ENCODE measurements at places on chromosomes 13 and 19.

- DNase-seq, result no peak
Measured at GRCh38 chr13:103788061-103788652, 721.9 kb upstream of the SLC10A2 start.

DNA sequence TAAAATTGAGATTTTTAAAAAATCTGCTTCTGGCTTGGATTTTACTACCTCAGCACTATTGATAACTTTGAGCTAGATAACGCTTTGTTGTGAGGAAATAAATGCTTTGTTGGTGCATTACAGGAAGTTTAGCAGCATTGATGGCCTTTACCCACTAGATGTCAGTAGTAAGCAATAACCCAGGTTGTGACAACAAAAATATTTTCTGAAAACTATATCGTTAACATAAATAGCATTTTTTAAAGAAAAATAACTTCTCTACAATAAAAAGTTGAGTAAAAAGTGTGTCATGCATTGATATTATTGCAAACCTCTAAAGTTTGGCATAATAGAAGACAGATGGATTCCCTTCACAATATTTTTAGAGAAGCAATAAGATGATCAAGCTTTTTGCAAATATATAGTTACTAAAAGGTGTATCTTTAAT lies 1246.5 kb downstream of the UQCRFS1 start:
- no peak for DNase-seq

DNA sequence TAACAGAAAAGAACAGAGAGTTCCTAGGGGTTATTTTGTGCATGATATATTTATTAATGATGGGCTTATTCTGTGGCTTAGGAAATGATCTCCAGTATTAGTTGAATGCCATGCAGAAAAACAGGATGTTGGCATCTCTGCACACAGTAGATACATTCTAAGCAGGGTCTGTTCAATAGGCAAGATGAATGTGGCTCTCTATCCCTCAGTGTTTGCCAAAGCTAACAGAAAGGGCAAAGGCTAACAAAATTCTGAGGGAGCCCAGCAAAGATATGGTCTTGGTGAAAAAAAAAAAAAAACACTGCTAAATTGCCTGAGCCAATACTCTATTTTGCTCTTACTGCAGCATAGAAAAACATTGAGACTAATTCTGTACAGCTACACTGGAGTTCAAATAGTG lies 1095.8 kb downstream of the UQCRFS1 start:
- no peak for DNase-seq

GRCh38 chr13:18714889-18715288 lies 466.7 kb downstream of the TUBA3C start:
- DNase-seq, result no peak

DNA sequence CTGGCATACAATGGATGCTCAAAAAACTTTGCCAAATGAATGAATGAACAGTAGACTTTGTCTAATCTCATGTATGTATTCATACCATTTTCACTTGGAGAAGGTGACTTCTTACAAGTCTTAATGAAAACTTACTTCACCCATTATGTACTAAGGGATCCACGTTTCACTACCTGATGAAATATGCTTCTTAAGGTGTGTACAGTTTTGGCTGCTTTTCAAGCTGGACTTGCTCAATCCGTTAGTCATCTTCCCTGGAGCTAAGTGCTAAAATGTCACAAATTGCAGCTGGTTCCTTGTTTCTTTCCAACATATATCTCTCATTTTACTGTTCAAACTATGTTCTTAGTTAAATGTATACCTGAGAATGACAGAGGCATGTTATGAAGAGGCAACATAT lies 4.2 kb upstream of the CCNA1 start:
- no peak for DNase-seq

DNA sequence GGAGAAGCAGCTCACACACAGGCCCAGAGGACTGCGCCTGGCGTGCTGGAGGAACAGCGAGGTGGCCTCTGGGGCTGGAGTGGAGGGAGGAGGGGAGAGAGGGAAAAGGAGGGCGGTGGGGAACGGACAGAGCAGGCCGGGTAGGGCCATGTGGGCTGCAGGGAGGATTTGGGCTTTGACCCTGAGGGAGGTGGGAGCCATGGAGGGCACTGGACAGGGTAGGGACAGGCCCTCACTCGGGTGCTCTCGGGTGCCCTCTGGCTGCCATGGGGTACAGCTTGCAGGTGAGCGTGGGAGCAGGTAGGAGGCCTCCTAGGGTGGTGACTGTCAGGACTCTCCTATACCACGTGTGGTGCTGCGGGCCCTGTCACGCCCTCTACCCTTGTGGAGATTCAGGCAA lies 22.8 kb downstream of the PLIN4 start:
- no peak for DNase-seq

DNA sequence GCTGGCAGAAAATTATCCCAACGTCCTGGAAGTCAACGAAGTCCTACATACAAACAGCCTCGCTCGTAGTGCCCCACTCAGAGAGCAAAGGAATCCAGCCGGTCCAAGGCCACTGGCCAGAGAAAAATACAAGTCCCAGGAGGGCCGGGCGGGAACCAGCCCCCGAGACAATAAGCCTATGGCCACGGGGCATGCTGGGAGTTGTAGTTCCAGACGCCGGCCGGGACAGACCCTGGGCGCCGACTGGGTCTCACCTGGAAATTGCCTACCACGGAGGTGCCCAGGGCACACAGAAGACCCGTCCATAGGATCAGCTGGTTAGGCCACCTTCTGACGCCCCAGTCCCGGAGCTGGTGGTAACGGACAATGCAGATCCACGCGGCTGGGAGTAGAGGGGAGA lies 5.4 kb downstream of the TMEM150B start:
- no peak for DNase-seq

- no peak for DNase-seq
Measured at GRCh38 chr13:76955193-76955592, 6.9 kb downstream of the ACOD1 start.

DNA sequence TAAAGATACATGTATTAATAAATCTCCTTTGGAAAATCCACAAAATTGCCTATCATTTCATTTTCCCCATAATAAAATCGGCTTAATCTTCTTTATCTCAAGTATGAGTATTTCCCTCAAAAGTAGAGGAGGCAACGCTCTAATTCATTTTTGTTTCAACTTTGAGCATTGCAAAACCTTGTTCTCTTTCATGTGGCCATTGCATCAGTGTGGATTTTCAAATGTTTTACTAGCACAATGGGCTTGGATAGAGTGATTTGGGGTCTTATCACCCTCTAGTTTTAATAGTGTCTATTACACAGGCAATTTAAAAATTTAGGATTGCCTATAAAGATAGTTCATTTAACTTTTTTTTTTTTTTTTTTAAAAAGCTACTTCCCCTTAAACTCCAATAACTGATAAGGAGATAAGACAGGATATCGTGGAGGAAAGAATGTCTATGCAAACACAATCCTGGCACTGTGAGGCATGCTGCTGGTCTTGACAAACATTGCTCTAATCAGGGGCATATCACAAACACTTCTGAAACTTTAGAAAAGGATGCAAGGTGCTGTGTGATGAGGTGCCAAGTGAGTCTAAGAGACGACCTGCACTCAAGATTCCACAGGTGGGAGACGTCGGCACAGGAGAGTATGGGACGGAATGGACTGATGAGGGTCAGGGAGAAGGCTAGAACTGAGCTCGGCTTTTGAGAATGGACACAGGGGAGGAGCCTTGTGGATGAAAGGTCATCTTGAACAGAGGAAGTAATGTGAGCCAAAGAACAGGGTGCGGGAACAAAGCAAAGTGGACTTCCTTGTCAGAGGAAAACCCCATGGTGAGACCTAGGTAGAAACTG lies 199.7 kb downstream of the IRS2 start:
- no peak for DNase-seq

GRCh38 chr19:55552620-55553019 lies 7.3 kb upstream of the SBK3 start:
- no peak for DNase-seq

GRCh38 chr19:49701271-49701786 lies 10.4 kb downstream of the CPT1C start:
- no peak for DNase-seq

GRCh38 chr19:46035986-46036743 lies 4.6 kb downstream of the IGFL4 start:
- no peak for DNase-seq

GRCh38 chr13:83881917-83882605 lies at the start of gene SLITRK1:
SLITRK1 (minus strand) TSS chr13:83882474; CDS start chr13:83881507, 967 bp downstream.
- DNase-seq, result peak; percentile 46

DNA sequence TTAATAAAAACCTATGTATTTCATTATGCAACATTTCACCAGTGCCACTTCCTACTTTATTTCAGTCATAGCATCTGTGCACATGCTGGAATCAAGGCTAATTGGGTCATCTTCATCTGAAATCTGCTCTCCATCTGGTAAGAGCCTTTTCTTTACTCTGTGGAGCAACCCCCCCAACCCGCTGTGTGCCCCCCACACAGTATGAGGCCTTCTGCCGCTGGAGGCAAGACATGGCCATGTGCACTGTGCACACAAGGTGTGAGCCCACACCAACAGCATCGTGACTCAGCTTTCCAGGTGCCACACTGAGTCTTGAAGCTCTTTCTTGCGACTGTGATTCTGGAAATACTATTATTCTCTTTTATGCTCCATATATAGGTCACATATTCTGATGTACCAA lies 471.0 kb downstream of the TBC1D4 start:
- DNase-seq, result no peak

DNA sequence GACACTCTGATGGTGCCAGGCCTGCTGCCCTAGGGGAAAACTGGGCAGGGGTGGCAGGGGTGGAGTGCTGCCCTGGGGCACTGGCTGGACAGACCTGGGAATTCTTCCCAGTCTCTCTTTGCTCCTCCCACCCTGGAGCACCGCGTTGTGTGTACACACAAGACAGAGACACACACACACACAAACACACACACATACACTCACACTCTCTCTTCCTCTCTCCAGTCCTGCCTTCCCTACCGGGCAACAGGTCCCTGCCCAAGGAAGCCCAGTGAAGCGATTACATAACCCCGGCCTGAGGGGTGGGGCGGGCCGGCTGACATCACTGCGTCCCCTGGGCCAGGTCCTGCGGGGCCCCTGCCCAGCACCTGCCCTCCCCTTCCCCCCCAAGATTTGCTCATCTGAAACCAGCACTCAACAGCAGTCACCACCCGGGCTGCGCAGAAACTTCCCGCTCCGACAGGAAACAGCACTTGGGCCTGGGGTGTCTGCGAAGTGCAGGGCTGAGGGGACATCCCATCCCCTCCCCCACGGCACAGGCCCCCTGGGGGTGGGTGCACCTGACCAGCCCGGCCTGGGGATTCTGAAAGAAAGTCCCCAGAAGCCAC lies 1.2 kb downstream of the MKNK2 start:
- DNase-seq, result peak; percentile 22

DNA sequence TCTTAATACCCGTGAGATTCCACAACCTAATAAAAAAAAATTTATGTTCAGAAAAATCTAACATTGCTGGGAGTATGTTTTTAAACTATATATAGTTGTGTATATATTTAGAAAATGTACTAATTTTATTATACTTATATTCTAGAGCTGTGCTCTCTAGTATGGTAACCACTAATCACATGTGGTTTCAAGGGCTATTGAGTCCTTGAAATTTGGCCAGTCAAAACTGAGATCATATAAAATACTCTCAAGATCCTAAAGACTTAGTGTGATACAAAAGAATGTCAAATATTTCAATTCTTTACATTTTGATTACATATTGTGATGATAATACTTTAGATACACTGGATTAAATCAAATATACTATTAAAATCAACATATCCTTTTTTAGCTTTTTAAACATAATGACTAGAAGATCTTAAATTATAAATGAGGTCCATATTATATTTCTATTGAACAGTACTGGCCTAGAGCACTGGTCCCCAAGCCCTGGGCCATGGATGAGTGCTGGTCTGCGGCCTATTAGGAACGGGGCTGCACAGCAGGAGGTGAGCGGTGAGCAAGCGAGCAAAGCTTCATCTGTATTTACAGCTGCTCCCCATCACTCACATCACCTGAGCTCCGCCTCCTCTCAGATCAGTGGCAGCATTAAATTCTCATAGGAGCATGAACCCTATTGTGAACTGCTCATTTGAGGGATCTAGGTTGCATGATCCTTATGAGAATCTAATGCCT lies 176.5 kb upstream of the NBEA start:
- no peak for DNase-seq

DNA sequence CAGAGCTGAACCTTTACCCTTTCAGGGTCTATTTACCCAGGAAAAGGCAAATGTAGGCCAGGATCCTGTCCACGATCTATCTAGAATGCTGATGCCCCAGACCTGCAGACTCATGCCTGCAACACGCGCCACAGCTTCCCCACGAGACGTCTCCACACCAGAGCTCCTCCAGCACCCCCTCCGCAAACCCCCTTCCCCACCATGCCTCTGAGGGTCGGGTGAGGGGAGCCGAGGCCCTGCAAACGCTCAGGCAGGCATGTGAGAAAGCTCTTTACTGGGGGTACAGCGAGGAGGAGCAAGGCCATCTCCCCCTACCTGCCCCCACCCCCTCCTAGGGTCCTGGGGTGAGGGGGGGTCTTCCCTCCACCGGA lies 8.9 kb downstream of the DYRK1B start:
- no peak for DNase-seq

DNA sequence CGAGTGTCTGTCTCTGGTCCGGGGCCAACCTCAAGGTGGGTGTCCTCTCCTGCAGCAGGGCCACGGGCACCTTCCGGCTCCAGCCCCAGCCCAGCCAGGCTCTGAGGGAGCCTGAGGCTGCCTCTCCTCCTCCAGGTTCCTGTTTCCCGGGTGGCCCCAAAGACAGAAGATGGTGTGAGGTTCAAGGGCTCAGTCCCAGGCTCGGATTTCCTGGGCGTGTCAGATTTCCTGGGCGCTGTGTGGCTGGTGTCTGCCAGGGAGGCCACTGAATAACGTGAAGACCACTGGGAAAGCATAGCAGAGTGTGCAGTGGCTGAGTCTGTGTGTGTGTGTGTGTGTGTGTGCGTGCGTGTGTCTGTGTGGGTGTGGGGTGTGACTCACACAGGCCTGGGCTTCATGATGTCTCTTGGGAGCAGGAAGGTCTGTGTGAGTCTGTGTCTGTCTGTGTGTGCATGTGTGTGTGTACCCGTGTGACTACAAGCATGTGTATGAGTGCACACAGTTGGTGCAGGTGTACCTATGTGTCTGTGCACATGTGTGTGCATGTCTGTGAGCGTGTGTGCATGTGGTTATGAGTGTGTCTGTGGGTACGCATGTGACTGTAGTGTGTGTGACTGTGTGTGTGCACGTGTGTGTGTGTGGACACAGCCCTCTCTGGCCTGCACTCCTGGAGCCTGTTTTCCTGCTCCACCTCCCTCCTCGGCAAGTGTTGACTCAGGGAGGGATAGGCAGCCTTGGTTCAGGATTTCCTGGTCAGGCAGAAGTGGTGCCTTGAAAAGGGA lies 28.3 kb downstream of the CEBPA start:
- DNase-seq, result no peak
